ENCODE measurements at places on chromosomes 1 and 21. TPM values are rescaled to one million over a fixed set of nuclear protein-coding genes. Genes with fewer than 3 reads are reported as not detected.

Gene OPTC
- not detected for polyA plus RNA-seq

Gene CLCA4
- polyA plus RNA-seq: not detected

Gene WNT4
- 2.0 TPM for polyA plus RNA-seq

Gene RGS16
- 6.5 TPM for polyA plus RNA-seq

Gene LCE1D
- polyA plus RNA-seq: not detected

Gene SPOCD1
- polyA plus RNA-seq: 0.11 TPM

Gene TAS1R1
- 4.6 TPM for polyA plus RNA-seq

GRCh38 chr1:55654750-55655149 is 439.6 kb upstream of the USP24 start:
- DNase-seq: no peak

DNA sequence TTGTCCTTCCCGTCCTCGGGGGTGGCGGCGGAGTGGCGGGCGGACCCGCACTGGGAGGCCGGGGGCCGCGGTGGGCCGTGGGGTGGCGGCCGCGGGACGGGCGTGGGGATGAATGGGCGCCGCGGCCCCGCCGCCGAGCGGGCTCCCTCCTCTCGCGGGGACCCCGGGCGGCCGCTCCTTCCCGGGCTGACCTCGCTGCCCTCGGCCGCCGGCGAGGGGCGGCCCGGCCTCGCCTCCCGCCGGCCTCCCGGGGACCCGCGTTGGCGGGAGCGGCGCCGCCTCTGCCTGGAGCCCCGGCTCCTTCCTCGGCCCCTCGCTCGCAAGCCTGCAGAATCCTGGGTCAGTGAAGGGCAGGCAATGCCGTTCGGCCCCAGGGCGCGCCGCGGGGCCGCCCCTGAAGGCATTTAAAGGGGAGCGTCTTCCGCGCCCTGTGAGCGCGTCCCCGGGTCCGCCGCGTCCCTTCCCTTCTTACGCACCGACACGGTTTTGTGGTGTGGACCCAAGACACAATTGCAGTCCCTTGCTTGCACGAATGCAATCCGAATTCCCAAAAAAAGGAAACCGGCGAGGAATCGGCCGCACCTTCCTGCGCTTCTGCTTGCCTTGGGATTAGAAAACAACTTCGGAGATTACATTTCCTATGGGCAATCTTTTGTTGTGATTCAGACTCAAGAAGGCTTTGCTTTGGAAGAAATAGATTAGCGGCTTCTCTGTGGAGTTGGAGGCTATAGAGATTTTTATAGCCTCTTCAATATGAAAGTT is 776 bp downstream of the ITSN1 start:
- peak; percentile 40 for DNase-seq

GRCh38 chr1:51019811-51020210 is 49.8 kb downstream of the CDKN2C start:
- DNase-seq: peak; percentile 53

GRCh38 chr1:27604579-27605299 is 795 bp upstream of the AHDC1 start:
- no peak for DNase-seq

- no peak for DNase-seq
Measured at GRCh38 chr21:46255166-46255565, 26.6 kb upstream of the LSS start.

GRCh38 chr1:61486783-61487536 is 238.0 kb downstream of the TM2D1 start:
- DNase-seq: no peak

DNA sequence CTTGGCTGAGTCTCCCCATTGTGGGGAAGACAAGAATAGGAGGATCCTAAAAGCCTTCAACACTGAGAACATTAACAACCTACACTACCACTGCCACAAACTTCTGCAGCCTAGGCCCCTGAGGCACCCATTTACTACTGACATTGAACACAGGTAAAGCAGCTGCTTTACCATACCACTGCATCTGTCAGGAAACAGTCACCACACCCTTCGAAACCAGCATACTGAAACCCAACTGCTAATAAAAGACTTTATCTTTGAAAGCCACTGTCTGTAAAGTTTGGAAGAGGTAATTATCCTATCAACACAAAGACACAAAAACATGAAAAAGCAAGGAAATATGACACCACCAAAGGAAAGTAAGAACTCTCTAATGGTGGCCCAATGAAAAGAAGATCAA is 7.4 kb downstream of the IFNAR1 start:
- no peak for DNase-seq

DNA sequence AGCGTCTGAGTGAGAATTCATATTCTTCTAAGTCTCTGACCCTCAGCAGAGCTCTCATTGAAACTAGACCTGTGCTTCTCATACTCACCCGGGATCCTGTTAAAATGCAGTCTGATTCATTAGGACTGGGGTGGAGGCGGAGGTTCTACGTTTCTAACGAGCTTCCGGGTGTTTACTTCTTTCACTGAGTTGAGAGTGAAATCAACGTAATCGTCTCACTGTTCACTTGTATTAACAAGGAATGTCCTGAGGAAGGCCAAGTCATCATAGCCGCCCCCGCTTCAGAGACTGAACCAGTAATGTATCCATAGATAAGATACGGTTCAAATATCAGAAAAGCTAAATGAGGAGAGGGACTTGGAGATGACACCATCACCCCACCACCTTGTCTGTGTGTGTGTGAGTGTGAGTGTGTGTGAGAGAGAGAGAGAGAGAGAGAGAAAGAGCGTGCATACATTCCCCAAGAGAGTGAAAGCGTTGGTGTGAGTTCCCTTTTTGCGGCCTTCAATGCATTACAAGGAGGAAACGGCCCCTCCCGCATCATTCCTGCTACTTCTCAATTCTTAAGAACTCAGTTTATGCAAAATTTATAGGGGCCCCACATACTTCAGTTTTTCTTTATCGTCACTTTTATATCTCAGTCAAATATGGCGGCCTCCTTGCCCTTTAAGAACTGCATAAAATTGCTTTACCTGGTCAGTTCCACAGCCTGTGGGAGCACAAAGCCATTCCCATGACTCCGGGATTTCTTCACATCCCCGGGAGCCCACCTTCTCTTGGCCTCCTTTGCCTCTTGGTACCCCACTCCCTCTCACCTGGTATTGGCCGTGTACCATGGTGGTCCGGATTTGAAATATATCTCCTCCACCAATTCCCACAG is 19.8 kb downstream of the KMO start:
- no peak for DNase-seq

DNA sequence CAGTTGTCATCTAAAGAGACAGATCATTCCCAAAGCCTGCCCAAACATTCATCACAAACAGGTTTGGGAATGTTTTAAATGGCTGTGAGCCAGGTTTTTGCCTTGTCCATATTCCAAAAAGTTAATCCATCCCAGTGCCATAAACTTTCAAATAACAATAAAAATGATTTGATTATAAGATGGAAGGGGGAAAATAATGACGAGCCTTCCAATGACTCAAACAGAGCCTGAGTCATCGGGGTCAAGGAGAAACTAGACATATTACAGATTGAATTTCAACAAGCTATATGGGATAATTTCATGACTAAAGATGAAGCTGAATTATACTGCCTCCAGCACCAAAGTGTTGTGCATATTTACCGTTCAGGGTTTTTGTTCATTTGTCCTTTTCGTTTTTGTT is 195.8 kb upstream of the PKN2 start:
- DNase-seq: no peak

- DNase-seq: no peak
Measured at GRCh38 chr21:41491412-41491811, 16.5 kb downstream of the TMPRSS2 start.

GRCh38 chr1:210467440-210468043 is 138.8 kb downstream of the HHAT start:
- no peak for DNase-seq

GRCh38 chr1:46686255-46686654 is 14.6 kb downstream of the TEX38 start:
- DNase-seq: no peak

DNA sequence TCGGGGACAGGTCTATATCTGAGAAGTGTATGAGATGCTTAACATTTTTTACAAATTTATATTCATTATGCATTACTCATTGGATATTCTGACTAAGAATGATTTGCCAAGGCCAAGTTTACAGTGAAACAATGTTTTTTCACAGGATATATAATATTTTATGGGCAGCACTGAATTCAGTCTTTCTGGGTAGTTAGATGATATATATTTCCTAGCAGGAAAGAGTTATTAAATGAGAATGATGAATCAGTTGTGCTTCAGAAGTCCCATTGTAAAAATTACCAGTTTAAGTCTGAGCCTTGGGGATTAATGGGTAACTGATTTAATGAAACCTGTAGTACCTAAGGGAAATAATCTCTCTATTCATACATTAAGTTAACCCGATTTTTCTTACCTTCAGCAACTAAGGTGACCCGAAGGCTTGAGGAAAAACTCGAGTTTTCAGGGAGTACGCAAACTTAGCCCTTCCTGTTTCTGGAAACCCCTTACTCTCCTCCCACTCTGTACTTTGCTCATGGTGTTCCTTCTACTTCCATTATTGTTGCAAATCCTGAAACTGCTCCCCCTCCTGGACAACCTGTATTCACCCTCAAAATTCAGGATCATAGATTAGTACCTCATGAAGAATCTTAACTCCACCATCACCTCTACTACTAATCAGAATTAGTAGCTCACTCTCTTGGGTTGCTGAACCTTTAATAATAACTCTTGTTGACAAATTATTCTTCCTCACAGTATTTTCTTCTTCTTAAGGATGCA is 135.1 kb downstream of the AK5 start:
- no peak for DNase-seq

DNA sequence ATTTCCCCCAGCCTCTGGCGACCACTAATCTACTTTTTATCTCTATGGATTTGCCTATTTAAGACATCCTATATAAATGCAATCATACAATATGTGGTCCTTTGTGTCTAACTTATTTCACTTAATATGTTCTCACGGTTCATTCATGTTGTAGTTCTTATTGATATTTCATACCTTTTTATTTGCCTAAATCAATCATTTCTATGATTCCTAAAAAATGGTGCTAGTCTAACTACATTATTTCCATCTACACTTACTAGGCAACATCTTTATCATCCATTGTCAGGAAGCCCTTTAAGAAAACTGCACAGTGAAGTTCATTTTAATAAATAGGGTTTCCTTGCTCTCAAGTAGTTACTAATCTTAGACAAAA is 380 bp upstream of the FBXO28 start:
- no peak for DNase-seq

- DNase-seq: no peak
Measured at GRCh38 chr21:45075596-45076244, 1.3 kb downstream of the ADARB1 start.

GRCh38 chr1:9957726-9958125 is 14.5 kb downstream of the NMNAT1 start:
- DNase-seq: no peak

DNA sequence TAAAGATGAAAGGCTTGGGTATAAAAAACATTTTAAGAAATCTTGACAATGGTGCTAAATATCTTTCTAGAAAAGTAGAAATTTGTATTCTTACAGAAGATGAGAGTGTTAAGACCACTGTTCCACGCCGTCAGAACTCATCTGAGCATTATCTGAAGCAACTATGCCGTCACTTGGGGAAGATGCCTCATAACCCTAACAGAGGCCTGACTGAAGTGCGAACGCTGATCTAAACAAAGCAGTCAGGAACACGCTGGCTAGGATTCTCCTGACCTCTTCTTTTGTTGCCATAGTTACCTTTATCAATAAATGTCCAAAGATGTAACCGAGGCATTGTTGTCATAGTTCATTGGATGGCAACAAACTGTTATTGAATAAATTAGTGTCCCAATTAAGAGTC is 612.4 kb downstream of the LTN1 start:
- no peak for DNase-seq

DNA sequence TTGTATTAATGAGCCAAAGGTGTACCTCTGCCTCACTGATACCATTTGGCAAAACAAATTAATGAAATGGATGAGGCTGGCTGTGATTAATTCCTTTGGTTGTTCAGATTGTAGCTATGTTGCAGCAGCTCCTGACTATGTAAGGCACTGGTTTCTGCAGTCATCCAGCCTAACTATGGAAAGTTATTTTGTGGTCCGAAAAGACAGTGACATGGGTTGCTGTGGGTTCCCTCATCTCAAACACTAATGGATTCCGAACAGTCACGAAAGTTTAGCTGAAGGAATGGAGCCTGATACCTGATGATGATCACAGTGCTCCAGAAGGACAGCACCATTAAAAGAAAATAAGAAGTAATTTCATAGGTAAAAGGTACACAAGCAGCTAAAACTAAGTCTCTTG is 42.6 kb downstream of the WASF2 start:
- DNase-seq: no peak

DNA sequence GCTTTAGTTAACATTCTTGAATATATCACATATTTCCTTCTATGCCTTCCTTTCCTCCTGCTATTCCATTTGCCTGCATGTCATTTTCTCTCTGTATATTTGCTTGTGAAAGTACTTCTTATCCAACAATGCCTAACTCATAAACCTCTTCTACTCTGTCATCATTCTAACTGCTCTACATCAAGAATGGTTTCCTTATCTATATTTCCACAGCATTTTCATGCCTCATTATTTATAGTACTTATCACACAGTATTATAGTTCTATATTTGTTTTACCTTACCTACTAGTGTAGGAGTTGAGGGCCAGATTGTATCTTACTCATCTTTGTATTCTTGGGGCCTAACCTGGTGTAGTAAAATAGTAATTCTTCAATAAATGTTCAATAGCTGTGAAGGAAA is 91.5 kb downstream of the ZMYM4 start:
- DNase-seq: no peak

GRCh38 chr1:40838980-40839942 is 22.9 kb downstream of the CITED4 start:
- no peak for DNase-seq

- DNase-seq: no peak
Measured at GRCh38 chr1:54565113-54565501, 17.1 kb downstream of the ACOT11 start.

GRCh38 chr1:31905093-31905509 is 33.1 kb downstream of the PTP4A2 start:
- no peak for DNase-seq

DNA sequence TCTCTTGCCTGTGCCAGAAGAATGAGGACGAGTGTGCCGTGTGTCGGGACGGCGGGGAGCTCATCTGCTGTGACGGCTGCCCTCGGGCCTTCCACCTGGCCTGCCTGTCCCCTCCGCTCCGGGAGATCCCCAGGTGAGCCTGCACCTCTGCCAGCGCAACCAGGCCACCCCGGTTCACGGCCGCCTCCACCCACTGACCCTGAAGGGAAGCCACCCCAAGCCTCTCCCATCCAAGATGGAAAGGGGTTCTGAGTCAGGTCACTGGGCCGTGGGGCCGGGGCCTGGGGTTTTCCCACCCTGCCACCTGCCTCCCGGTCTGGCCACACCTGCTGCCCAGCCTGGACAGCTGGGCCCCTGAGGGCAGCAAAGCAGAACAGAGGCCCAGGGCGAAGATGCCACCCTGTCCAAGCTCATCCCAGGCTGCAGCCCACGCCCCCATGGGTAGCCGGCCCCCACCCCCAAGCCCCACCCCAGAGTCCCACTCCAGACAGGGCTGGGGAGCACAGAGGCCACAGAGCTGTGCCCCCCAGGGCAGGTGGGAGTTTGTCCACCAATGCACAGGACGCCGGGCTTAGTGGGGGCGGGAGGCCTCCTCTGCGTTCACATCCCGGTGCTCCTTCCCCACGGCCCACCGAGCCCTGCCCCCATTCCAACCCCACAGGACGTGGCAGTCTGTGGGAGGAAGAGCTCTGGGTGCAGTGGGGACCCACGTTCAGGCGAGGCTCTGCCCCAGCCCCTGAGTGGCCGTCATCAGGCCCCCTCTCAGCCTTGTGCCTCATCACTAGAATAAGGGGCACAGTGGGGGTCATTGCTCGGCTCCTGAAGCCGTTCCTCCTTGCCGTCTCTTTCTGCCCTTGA is 5.6 kb downstream of the AIRE start:
- DNase-seq: no peak

Measured in muscle of back (tissue), 13 donors.